ENCODE measurements at places on chromosomes 1 and 21.

DNA sequence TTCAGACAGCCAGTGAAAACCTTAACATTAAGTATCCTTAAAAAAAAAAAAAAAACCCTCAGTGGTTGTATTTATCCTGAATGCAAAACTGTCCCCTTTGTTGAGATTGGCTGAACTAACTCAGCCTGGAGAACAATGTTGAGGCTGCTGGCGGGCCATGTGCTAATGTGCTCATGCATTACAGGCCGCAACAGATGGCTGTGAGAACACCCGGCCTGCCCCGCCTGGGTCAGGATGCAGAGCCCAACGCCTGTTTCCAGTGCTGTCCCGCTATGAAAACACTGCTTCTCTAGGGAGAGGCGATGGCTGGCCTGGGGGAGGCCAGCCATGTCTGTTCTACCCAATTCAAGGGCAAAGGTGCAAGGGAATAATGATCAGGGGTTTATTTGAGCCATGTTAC lies 13.8 kb downstream of the OLIG2 start:
- DNase-seq: no peak

DNA sequence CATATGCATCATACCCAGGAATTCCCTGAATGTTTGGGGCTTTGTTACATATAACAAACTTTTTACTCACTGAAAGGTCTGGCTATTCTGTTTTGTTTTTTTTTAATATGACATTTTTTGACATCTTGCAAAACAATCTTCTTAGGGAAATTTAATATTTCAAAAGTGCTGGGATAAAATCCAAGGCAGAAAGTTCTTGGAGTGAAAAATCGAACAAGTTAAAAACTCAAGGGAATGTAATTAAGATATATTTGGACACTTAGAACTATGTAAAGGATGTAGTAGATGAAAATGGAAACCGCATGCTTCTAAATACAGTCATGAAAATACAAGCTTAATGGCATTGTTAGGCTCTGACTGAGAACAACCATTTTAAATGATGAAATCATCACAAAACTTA lies 8.6 kb downstream of the CHODL start:
- DNase-seq: no peak

DNA sequence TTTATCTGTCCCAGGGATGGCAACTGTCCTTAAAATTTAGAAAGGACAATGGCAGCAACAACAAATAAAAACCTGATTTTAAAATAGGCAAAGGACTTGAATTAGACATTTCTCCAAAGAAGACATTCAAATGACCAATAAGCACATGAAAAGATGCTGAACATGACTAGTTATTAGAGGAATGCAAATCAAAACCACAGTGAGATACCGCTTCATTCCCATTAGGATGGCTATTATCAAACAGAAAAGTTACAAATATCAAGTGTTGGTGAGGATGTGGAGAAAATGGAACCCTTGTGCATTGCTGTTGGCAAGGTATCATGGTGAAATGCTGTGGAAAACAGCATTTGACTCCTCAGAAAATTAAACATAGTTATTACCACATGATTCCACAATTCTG lies 120.7 kb downstream of the CRB1 start:
- DNase-seq: no peak

GRCh38 chr1:42957229-42957879 lies 1.3 kb downstream of the SLC2A1 start:
- DNase-seq: no peak

DNA sequence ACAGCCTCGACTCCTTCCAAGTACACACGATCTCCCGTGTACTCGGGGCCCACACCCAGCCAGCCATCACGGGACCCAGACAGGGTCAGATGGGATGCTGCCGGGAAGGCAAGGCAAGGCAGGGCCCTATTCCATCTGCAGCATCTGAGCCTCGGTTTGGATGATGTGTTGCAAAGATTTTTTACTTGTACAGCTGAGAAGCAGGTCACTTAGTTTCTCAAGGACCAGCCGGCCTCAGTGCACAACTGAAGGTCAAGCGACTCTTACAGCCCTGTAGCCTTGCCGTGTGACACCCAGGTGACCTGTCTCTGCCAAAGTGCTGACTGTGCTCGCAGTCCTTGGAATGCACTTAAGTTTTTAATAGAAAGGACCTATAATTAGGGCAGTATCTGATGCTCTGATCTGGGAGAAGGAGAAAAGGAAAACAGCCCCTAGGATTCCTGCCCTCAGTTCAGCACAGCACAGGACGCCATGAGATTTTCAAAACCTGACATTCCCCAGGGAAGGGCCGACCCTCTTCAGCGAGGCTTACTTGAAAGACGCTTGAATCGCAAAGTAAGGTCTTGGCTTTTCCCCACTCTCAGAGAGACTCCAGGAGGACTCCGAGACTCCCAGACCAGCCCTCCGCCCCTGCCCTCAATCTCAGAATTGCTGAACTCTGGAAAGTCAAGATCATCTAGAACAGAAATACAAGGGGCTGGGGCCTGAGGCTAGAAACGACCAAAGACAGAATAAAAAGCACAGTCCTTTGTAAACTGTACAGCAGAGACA lies 1.3 kb downstream of the GPR157 start:
- no peak for DNase-seq

DNA sequence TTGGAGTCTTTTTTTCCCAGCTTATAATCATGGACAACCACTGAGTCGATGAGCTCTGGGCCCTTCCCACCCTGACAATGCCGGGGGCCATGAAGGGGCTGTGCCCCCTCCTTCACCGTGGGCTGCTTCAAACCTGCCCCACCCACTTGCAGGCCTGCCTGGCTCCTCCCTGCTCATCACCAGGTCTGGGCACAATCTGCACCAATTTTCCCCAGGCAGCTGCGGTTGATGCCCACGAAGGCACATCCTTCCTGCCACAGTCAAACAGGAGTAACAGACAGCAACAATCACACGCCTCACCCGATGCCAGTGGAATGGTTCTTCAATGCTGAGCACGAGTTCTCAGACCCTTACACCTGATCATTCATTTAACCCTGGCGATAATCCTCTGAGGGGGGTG lies 18.9 kb downstream of the PGLYRP3 start:
- DNase-seq: no peak

DNA sequence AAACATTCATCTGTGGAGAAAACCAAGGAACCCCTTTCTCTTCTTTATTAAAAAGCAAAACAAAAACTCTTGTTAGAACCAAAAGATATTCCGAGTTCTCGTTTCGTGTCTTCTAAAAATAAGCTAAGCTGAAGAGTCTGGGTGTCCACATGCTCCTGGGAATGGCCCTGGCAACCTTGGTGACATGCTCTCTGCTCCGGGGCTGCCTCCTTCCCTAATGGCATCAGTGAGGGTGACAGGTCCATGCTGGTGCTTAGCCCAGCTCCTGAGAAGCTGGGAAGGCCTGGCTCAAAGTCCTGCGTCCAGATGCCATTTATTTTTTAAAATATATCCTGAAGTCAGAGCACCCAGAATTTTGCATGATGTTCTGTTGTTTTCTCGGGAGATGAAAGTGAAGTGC lies 24.6 kb upstream of the TRAPPC10 start:
- DNase-seq: no peak
